ENCODE measurements at places on chromosomes 7 and 10. TPM values are rescaled to one million over a fixed set of nuclear protein-coding genes. Genes with fewer than 3 reads are reported as not detected.

GRCh38 chr7:41256186-41256945, 446.5 kb downstream of the INHBA start:
- H3K27ac ChIP-seq: no peak overlapping the region
- no peak overlapping the region for H3K4me3 ChIP-seq
- no peak for DNase-seq
- no peaks in the 10 kb centered on the region for H3K36me3 ChIP-seq

The SUGCT gene
- not detected for total RNA-seq

GRCh38 chr10:96587264-96588059, 650 bp upstream of the TM9SF3 start:
- peaks cover 20% of the 10 kb centered on the region for H3K4me1 ChIP-seq
- DNase-seq: peak; percentile 52
- peaks cover 4% of the 10 kb centered on the region for H3K36me3 ChIP-seq
- no peaks in the 10 kb centered on the region for H3K27me3 ChIP-seq
- peak overlapping the region; percentile 100 for H3K27ac ChIP-seq

The JAZF1 gene
- total RNA-seq: 33.1 TPM

DNA sequence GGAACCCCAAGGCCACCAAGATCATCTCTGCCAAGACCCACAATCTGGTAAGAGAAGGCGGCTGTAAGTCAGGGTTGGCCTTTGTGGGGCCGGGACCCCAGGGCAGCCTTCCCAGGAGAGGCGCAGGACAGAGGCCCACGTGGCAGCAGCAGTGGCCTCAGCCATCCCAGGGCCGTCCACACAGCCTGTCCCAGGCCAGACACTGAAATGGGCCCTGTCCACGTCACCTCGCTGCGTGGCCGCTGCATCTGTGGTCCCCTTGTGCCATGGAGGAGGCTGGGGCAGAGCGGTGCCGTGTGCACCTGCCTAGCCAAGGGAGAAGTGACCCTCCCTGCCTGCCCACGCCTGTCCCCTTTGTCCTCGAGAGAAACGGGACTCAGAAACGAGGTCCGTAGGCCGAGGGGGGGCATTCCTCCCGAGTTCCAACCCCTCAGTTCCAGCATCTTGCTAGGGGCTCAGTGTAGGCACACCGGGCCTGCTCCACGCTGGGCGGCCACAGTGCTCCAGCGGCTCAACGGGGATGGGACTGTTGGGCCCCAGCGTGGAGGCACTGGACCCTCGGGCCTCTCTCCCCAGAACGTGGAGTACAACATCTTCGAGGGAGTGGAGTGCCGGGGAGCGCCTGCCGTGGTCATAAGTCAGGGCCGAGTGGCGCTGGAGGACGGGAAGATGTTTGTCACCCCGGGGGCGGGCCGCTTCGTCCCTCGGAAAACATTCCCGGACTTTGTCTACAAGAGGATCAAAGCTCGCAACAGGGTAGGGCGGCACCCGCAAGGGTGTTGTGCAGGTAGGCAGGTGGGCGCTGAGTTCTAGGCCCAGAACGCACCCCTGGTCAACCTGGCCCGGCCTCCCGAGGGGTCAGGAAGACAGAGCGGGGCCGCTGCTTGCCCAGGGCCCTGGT, 15.6 kb downstream of the DPYSL4 start:
- H3K27me3 ChIP-seq: no peaks in the 10 kb centered on the region
- H3K27ac ChIP-seq: no peak overlapping the region

DNA sequence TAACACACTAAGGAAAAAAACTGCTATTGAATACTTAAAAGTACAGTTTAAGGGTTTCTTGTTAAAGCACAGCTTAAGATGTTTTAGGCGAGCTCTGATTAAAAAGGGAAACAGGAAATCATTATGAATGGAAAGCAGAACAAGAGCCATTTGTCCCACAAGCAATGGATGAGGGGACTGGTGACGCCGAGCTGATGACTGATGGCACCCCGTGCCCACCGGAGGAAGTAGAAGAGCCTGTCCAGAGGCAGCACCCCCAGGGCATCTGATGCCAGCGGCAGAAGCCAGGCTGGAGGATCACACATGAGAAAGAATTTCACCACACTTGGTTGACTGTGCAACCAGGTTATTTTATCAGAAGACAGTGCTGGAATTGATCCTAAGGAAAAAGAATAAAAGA, 15.0 kb upstream of the INSIG1 start:
- no peak overlapping the region for H3K4me3 ChIP-seq
- H3K4me1 ChIP-seq: no peaks in the 10 kb centered on the region
- no peaks in the 10 kb centered on the region for H3K36me3 ChIP-seq
- no peak for DNase-seq

The COL13A1 gene
- not detected for total RNA-seq

DNA sequence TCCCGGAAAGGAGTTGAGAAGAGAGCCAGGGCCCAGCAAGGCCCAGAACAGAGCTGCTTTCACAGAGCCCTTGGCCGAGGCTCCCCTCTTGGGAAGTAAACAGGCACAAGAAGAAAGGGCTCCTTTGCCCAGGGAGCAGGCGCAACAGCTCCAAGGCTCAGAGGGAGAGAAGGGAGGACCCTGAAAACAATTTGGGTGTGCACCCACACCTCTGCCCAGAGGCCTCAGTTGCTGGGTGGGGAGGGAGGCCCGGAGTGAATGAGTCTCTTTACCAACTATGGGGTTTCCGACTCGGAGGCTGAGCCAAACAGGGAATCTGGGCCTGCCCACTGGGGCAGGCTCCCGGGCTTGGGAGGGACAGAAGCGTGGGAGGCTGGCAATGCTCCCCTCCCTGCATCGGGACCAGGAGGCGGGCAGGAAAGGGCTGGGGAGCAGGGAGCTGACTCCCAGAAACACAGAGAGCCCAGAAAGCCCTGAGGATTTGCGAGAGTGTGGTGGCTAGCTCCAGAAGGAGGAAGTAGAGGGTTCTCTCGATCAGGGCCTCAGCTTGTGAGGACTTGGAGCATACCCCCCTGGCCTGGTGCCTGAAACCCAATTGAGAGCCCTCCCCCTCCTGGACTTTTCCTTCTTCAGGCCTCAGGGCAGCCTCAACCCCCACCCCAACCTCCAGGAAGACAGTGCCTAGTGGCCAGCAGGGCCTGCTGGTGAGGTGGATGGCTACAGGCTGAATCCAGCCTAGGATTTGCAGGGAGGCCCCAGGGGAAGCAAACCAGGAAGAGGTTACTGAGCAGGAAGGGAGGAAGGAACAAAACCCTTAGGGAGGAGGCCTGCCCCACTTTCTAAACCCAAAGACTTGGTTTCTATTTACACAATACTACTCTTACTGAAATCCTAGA, 6.2 kb downstream of the C10orf105 start:
- peak overlapping the region; percentile 91 for H3K27ac ChIP-seq
- peak; percentile 40 for DNase-seq
- H3K27me3 ChIP-seq: no peaks in the 10 kb centered on the region
- no peaks in the 10 kb centered on the region for H3K36me3 ChIP-seq

DNA sequence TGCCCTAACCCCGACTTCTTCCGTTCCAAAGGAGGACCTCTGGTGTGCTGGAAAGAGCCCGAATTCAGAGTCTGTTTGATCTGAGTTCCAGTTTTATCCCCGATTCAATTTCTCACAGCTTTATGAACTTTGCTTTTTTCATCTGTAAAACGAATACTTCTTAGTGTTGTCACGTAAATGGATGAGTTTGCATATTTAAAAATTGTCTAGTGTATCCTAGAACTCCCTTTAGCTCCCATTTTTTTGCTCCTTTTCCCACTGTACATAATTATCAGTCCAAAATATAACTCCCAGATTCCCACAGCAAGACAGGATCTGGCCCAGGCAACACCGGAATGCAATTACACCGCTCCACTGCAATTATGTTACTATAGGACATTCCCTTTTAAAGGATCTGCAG, 80.7 kb upstream of the ARHGAP21 start:
- no peaks in the 10 kb centered on the region for H3K36me3 ChIP-seq
- H3K27ac ChIP-seq: no peak overlapping the region
- H3K4me1 ChIP-seq: no peaks in the 10 kb centered on the region

DNA sequence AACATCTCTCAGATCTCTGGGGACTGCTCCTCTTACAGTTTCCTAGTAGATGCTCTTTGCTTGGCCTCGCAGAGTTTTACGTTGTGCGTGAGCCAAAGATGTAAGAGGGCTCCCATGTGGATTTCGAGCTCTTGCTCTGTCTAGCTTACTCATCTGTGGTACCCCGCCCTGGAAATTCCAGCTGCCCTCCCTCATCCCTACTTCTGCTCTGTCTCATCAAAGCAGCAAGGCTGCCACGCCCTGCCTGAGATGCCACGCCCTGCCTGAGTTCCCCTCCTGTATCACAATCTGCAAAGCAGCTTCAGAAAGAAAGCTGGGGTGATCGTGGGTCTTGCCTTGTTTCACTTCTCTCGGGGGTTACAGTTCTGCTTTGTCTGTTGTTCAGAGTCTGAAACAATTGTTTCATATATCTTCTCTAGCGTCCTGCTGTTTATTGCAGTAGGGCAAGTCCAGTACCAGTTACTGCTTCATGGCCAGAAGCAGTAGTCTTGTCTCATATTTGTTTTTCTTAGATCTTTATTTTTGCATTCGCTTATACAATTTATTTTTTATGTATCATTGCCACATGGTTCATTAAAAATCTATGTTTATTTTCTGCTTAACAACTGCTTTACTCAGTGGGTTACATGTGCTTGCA, 36.1 kb upstream of the CCNY start:
- no peaks in the 10 kb centered on the region for H3K4me1 ChIP-seq
- no peaks in the 10 kb centered on the region for H3K36me3 ChIP-seq
- H3K27me3 ChIP-seq: peaks cover 2% of the 10 kb centered on the region
- no peak for DNase-seq
- H3K4me3 ChIP-seq: no peak overlapping the region

GRCh38 chr7:66921918-66922486, 977 bp downstream of the TMEM248 start:
- H3K27ac ChIP-seq: peak overlapping the region; percentile 93
- H3K4me1 ChIP-seq: peaks cover 20% of the 10 kb centered on the region
- no peaks in the 10 kb centered on the region for H3K27me3 ChIP-seq
- peak overlapping the region; percentile 76 for H3K4me3 ChIP-seq
- DNase-seq: peak; percentile 50

GRCh38 chr10:45624724-45625123, 47.8 kb downstream of the ZFAND4 start:
- no peak overlapping the region for H3K27ac ChIP-seq
- H3K36me3 ChIP-seq: peaks cover 14% of the 10 kb centered on the region
- H3K4me1 ChIP-seq: no peaks in the 10 kb centered on the region
- no peak for DNase-seq

- H3K27ac ChIP-seq: no peak overlapping the region
- H3K4me3 ChIP-seq: no peak overlapping the region
- H3K36me3 ChIP-seq: no peaks in the 10 kb centered on the region
- no peak for DNase-seq
- H3K4me1 ChIP-seq: no peaks in the 10 kb centered on the region
Observed at GRCh38 chr7:132956556-132956955, 125.3 kb downstream of the CHCHD3 start.

GRCh38 chr7:30143748-30144251, 9.0 kb downstream of the MTURN start:
- DNase-seq: no peak
- peaks cover 6% of the 10 kb centered on the region for H3K4me1 ChIP-seq
- no peak overlapping the region for H3K4me3 ChIP-seq
- H3K36me3 ChIP-seq: no peaks in the 10 kb centered on the region
- H3K27ac ChIP-seq: no peak overlapping the region
- H3K27me3 ChIP-seq: no peaks in the 10 kb centered on the region

The XRCC2 gene
- total RNA-seq: 1.4 TPM

DNA sequence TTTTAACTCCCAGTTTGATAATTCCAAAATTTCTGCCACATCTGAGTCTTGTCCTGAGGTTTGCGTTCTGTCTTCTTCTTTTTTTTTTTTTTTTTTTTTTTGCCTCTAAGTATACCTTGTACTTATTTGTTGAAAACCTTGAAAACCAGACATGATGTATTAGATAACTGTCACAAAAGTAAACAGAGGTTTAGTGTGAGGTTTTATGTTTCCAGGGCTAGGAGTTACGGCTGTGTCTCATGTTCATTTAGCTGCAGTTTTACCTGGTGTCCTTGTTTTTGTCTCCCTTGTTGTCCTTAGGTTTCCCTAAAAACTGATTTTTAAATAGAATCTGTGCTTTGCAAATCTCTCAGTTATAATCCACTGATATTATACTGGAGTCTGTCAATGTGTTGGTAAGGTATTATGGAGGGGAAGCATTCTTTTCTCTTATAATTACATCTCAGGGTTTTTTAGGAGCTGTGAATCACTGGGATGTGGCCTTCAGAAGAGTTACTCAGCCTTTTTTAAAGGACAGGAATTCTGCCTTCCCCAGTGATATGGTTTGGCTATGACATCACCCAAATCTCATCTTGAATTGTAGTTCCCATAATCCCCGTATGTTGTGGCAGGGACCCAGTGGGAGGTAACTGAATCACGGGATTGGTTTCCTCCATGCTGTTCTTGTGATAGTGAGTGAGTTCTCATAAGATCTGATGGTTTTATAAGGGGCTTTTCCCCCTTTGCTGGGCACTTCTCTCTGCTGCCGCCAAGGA, 95.0 kb downstream of the CDCA7L start:
- no peaks in the 10 kb centered on the region for H3K27me3 ChIP-seq
- H3K4me3 ChIP-seq: peak overlapping the region; percentile 27
- no peaks in the 10 kb centered on the region for H3K36me3 ChIP-seq
- H3K27ac ChIP-seq: no peak overlapping the region
- DNase-seq: no peak

GRCh38 chr10:123934846-123935245, 43.2 kb upstream of the CPXM2 start:
- H3K27ac ChIP-seq: no peak overlapping the region
- no peak for DNase-seq

- no peaks in the 10 kb centered on the region for H3K27me3 ChIP-seq
- no peak overlapping the region for H3K27ac ChIP-seq
- H3K36me3 ChIP-seq: no peaks in the 10 kb centered on the region
- no peaks in the 10 kb centered on the region for H3K4me1 ChIP-seq
Observed at GRCh38 chr10:20949967-20950366, 52.9 kb upstream of the NEBL start.

DNA sequence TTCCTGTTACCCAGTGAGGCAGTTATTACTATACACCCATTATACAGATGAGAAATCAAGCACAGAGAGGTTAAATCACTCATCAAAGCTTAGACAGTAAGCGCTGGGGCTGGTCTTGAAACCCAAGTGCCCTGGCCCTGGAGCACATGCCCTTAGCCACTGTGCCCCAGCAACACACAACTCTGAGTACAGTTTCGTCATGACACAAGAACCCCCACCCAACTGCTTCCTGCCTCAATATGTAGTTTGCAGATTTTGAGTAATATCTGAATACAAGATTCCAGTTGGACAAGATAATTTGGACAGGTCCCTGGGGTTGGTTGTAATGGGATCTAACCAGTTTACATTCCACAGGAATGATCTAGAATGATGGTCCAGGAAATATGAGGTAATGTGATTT, 62.8 kb downstream of the SH3PXD2A start:
- no peak overlapping the region for H3K4me3 ChIP-seq
- no peak for DNase-seq
- H3K27me3 ChIP-seq: no peaks in the 10 kb centered on the region
- H3K4me1 ChIP-seq: peaks cover 7% of the 10 kb centered on the region
- H3K36me3 ChIP-seq: no peaks in the 10 kb centered on the region

DNA sequence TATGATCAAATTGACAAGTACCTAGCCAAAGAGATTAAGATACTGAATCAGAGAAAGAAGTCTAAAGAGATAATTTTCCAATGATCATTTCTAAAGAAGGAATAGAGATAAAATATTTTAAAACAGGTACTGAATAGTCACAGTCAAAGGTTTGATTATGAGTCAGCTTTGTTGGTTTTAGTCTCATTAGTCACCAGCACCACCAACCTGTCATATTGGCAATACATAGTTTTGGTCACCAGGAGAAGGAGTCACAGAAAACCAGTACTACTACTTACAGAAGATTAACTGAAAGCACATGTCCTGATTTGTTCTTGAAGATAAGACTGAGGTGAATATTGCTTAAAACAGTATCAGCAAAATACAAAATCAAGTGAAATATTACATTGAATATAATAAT, 34.6 kb downstream of the ZEB1 start:
- no peaks in the 10 kb centered on the region for H3K36me3 ChIP-seq
- H3K4me3 ChIP-seq: no peak overlapping the region
- no peak for DNase-seq
- peaks cover 4% of the 10 kb centered on the region for H3K4me1 ChIP-seq

Measured in naive thymus-derived CD4-positive, alpha-beta T cell (primary cell).